ENCODE measurements at places on chromosomes 7 and 10. TPM values are rescaled to one million over a fixed set of nuclear protein-coding genes. Genes with fewer than 3 reads are reported as not detected.

DNA sequence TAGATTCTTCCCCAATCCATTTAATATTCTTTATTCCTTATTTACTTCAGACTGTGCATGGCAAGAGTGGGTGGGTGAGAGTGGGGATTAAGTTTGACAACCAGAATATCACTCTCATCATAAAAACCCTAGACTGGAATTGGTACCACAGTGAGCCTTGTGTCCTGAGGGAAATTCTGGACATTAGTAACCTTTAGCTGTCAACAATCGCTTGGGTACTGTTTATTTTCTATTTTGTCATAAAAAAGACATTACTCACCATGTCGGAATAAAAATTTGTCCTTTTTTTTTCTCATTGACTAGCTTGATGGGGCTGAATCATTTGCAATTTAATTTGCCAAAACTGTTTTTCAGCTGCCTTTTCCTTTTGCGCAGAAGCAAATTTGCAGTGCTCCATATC lies 176.1 kb upstream of the SEMA3C start:
- H3K36me3 ChIP-seq: no peaks in the 10 kb centered on the region
- DNase-seq: no peak
- H3K27me3 ChIP-seq: no peaks in the 10 kb centered on the region
- H3K27ac ChIP-seq: no peak overlapping the region

- peaks cover 54% of the 10 kb centered on the region for H3K4me1 ChIP-seq
- H3K36me3 ChIP-seq: no peaks in the 10 kb centered on the region
- no peak for DNase-seq
- H3K27ac ChIP-seq: no peak overlapping the region
- H3K27me3 ChIP-seq: 0 out of 2 replicates have a peak, but pooled peaks cover 2% of the 10 kb centered on the region
Observed at GRCh38 chr10:85645053-85645452, 721.5 kb downstream of the GRID1 start.

GRCh38 chr7:2048531-2048930 lies 184.2 kb downstream of the MAD1L1 start:
- no peaks in the 10 kb centered on the region for H3K4me1 ChIP-seq
- no peak overlapping the region for H3K27ac ChIP-seq
- no peaks in the 10 kb centered on the region for H3K27me3 ChIP-seq
- H3K4me3 ChIP-seq: no peak overlapping the region
- no peak for DNase-seq

Gene AKR1D1
- 0.10 TPM for total RNA-seq

- H3K36me3 ChIP-seq: no peaks in the 10 kb centered on the region
- no peak overlapping the region for H3K4me3 ChIP-seq
- H3K4me1 ChIP-seq: no peaks in the 10 kb centered on the region
- no peak overlapping the region for H3K27ac ChIP-seq
Observed at GRCh38 chr10:49176310-49177268, 11.6 kb downstream of the TMEM273 start.

GRCh38 chr10:59880971-59881510 lies 25.3 kb downstream of the CCDC6 start:
- no peaks in the 10 kb centered on the region for H3K36me3 ChIP-seq
- no peak overlapping the region for H3K4me3 ChIP-seq

DNA sequence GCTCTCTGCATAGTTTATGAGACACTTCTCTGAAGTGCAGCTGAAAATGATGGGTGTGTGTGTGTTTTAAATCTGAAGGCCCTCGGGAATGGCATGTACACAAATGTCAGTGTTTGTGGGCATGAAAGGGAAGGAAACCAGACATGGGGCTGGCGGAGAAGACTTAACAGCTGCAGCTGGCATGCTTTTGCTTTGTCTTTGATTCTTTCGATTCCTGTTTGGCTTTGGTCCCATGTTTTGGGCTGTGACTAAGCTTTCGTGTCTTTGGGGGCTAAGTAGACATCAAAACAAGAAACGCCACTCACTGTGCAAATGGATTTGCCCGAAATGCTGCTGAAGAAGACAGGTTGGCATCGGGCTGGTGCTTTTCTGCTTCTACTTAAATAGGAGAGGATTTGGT lies 179.3 kb downstream of the PFKFB3 start:
- no peaks in the 10 kb centered on the region for H3K27me3 ChIP-seq
- H3K4me1 ChIP-seq: no peaks in the 10 kb centered on the region
- H3K4me3 ChIP-seq: no peak overlapping the region

DNA sequence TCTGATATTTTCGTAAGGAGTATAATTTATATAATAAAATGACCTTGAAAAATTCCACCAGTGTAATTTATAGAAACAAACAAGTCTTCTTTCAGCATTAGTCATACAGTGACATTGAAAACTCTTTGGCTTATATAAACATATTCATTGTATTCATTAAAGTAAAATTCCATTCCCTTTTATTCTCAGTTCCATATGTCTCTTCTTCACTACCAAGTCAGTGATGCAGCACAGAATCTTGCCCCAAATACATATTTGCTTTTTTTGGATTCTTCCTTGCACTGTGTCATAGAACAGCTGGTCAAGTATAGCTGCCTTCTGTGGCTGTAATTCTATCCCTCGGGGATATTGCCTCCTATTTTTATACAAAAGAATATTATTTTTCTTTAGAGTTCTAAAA lies 884.5 kb upstream of the POT1 start:
- H3K36me3 ChIP-seq: no peaks in the 10 kb centered on the region
- H3K4me1 ChIP-seq: no peaks in the 10 kb centered on the region
- H3K27ac ChIP-seq: no peak overlapping the region
- no peak for DNase-seq
- no peaks in the 10 kb centered on the region for H3K27me3 ChIP-seq

Gene C7orf33
- total RNA-seq: not detected

DNA sequence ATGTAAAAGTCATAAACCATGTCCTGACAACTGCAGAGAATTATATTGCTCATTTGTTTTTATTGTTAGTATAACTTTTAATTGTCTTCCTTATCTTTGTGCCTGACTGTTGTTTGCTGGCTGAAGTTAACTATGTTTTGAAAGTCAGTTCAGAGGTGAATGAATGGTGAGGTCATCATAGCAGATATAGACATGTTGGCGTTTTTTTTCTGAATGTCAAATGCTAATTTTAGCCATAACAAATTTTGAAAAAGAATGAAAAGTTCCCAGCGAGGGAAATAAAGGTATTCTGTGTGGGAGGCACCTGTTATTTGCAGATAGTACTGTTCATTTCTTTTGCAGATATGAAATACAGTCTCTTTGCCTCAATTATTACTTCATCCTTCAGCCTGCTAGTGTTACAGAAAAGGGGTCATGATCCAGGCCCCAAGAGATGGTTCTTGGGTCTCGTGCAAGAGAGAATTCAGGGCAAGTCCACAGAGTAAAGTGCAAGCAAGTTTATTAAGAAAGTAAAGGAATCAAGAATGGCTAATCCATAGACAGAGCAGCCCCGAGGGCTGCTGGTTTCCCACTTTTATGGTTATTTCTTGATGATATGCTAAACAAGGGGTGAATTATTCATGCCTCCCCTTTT lies 96.5 kb downstream of the CAMK1D start:
- no peaks in the 10 kb centered on the region for H3K27me3 ChIP-seq
- no peak overlapping the region for H3K27ac ChIP-seq
- DNase-seq: no peak

All from HCT116 (cell line).